ENCODE measurements at places on chromosomes 3 and 15. TPM values are rescaled to one million over a fixed set of nuclear protein-coding genes. Genes with fewer than 3 reads are reported as not detected.

GRCh38 chr3:8239718-8240695, 261.6 kb upstream of the LMCD1 start:
- no peak for DNase-seq

DNA sequence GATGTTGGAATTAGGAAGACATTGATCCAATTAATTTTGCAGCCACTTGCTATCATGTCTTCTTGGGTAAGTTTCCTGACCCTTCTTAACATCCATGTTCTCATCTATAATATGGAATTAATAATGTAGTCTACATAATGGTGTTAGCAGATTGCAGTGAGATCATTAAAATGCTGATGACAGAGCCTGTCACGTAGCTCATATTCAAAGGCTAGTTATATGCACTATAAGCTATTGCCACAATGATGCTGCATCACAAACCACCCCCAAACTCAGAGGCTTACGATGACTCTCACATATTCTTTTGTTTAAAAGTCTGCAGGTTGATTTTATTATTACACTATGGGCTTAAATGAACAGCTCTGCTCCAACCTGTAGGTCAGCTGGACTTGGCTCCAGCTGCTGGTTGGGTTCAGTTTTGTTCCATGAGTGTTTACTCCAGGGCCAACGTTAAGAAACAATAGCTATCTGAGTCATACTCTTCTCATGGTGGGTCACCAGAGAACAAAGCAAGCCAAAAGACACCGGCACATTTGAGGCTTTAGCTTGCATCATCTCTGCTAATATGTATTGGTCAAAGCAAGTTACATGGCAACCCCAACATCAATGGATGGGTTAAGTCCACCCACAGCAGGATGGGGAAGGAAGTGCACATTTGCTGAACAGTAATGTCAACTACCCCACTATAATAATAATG, 250.0 kb upstream of the SLCO3A1 start:
- no peak for DNase-seq

GRCh38 chr3:167880183-167880582, 144.7 kb downstream of the SERPINI1 start:
- DNase-seq: no peak

GRCh38 chr3:79467721-79468120, 300.1 kb downstream of the ROBO1 start:
- DNase-seq: no peak

DNA sequence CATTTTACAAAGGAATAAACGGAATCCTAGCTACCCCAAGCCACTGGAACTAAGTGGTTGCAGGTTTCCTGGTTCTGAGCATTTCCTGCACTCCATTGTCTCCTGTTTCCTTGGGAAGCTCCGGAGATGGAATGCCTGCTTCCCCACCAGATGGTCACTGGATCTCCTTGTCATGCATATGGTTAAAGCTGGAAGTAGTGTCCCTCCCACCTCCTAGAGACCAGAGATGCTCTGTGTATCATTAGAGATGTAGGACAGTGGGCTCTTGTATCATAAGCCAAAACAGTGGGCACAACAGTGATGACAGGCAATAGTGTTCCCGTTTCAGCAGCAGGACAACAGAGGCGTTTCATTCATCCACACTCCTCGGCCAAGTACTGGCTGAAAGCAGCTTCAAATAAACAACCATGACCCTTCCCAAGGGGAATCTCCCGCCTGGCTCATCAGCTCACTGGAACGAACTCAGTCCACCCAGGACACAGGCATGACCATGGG, 136.2 kb upstream of the EIF1B start:
- DNase-seq: no peak

SH2D7 gene
- not detected for total RNA-seq

STAC gene
- total RNA-seq: 8.9 TPM

WDR93 gene
- total RNA-seq: not detected
